T1000 (cell line): ENCODE measurements at places on chromosomes 1 and 21.

DNA sequence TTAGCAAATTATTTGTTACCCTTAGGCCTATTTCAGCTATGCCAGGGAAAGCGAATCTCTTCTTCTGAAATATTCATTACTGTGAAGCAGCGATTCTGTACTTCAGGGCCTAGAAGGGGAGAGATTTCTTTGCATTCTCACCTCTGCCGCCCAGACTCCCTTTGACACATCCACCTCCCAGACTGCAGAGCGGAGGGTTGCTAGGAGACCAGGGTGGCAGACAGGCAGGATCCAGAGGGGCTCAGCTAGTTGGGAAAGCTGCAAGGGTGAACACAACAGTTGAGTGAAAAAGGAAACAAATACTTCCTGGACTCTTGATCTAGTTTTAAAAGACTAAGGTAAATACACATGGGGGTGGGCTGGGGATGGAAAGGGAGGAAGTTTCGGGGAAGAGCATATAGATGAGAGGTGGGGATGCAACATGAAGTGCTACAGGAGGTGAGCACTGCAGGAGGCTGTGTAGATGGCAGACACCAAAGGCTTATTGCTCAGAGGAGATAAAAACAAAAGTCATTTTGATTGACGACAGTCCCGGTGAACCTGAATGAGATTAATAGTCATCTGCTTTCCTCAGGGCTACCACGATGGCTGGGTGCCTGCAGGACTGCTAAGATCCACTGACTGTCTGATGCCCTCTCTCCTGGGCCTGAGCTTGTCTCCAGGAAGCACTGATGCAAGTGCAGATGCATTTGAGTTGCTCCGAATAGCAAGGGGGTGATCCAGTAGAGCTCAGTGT, 26.4 kb upstream of the RAB3GAP2 start:
- no peak for DNase-seq

DNA sequence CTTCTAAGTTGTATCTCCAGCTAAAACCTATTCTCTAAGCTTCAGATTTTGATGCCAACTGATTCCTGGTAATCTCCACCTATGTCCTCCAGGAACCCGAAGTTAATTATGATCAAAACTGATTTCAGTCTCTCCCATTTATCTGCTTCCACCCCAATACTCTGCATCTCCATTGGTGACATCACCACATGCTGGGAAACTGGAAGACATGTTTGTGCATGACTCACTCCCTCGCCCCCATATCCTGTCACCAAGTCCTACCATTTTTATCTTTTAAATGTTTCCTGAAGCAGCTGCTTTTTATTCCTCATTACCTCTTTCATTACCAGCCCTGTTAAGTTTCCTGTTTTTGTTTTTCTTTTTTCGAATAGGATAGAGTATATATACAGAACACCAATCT, 228.5 kb downstream of the LRRC40 start:
- no peak for DNase-seq

- DNase-seq: no peak
Measured at GRCh38 chr1:76473591-76473990, 393.7 kb upstream of the ST6GALNAC5 start.

GRCh38 chr1:212514782-212515181, 82.1 kb downstream of the NENF start:
- no peak for DNase-seq

- DNase-seq: no peak
Measured at GRCh38 chr1:209012443-209013196, 570.9 kb upstream of the CAMK1G start.

- DNase-seq: no peak
Measured at GRCh38 chr1:232296461-232296860, 333.5 kb downstream of the SIPA1L2 start.

GRCh38 chr1:50156241-50157010, 47.7 kb downstream of the ELAVL4 start:
- no peak for DNase-seq

GRCh38 chr1:206586501-206587445, 25.5 kb downstream of the EIF2D start:
- no peak for DNase-seq

DNA sequence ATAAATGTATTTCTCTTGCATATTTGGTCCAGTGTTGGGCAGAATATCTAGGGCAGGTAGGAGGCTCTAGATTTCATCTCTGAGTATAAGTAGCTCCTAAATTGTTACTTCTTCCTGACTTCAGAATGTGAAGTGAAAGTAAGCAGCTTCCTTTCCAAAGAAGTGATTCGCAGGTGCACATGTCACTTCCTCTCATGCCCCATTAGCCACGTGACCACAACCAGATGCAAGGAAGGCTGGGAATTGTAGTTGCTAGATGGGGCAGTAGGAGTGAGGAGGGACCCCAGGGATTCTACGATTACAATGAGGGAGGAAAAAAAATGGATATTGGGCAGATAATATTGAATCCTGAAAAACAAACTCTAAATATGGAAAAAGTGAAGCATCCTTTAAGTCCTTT, 113.2 kb upstream of the CYYR1 start:
- no peak for DNase-seq
